ENCODE measurements at places on chromosomes 2 and 18. TPM values are rescaled to one million over a fixed set of nuclear protein-coding genes. Genes with fewer than 3 reads are reported as not detected.
A peak's percentile ranks its signal among the peaks of the same experiment; 100 is the strongest.

DNA sequence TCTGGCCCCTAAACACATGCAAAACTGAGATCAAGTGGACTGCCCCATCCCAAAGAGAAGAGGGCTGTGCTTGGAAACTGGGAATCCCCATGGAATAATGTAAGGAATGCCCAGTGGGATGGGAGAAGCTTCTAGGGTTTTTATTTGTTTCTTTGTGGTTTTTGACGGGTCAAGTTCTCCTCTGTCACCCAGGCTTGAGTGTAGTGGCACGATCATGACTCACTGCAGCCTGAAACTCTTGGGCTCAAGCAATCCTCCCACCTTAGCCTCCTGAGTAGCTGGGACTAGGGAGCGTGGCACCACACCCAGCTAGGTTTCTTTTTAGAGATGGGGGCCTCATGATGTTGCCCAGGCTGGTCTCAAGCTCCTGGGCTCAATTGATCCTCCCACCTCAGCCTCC is 101.7 kb upstream of the ZSWIM2 start:
- DNase-seq, result peak; percentile 40

DNA sequence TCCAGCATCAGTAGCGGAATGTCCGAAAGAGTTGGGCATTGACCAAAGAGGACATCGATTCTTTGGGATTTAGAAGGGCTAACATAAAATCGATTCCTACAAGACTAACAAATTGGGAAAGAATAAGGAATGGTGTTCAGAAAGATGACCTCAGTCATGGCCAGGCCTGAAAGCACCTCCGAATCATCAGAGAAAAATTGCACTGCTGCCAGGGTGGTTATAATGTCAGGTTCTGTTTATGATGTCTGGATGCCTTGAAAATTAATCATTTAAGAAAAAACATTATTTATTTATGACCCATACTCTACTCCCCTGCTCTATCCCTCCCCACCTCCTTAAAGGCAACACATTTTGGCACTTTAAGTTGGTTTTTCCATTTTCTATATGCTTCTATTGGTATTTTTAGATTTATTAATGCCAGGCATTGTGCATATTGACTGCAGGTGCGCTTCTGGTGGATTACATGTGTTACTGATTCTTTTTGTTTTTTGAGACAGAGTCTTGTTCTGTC is 104.7 kb downstream of the MYCN start:
- DNase-seq, result no peak

DNAH7 gene
- total RNA-seq, result 0.16 TPM

STPG4 gene
- not detected for total RNA-seq

GRCh38 chr2:23241611-23242245 is 143.3 kb upstream of the KLHL29 start:
- no peak for DNase-seq

DNA sequence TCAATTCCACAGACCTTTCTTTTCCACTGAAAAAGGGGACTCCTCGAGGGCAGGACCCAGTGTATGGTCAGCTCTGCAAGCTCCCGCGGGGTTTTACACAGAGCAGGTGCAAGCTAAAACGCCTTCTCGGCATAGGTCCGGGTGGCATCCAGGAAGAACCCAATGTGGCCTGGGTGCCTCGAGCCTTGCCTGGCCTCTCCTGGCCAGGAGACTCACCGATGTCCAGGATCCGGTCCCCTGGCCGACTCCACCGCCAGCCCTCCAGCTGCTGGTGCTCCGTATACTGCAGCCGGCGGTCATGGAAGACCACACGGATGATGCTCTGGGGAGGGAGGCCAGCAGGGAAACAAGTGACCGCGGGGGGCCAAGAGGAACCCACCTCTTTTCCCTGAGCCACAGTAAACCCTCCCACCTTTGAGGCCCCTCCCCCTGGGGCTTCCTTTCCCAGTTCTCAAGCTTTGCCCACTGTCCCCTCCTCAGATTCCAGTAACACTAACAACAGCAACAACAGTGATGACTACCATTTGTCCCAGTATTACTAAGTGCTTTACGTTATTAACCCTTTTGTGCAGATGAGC is 36.1 kb downstream of the TFCP2L1 start:
- no peak for DNase-seq

DNA sequence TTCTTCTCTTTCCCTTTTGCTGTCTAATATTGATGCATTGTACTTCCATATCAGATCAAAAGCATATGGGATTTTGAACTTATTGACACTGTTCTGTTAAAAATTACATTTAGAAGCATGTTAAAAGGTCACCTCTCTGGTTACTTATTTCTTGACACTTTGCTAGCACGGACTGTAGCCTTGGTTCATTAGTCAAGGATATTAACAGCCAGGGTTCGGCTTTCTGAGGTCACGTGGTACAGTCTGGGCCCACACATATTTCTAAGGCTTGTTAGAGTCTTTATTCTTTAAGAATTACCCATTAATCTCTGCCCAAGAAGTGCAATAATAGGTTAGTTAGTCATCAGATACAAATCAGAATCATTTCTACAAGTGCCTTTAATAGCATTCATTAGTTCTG is 1035.8 kb upstream of the FANCL start:
- no peak for DNase-seq

SYT4 gene
- 7.1 TPM for total RNA-seq

GRCh38 chr2:69151931-69152330 is 139.0 kb downstream of the ANTXR1 start:
- no peak for DNase-seq

GRCh38 chr2:64128943-64129391 is 15.3 kb downstream of the PELI1 start:
- DNase-seq, result no peak

- DNase-seq, result no peak
Observed at GRCh38 chr18:2994603-2995432, 18.1 kb downstream of the LPIN2 start.

DNA sequence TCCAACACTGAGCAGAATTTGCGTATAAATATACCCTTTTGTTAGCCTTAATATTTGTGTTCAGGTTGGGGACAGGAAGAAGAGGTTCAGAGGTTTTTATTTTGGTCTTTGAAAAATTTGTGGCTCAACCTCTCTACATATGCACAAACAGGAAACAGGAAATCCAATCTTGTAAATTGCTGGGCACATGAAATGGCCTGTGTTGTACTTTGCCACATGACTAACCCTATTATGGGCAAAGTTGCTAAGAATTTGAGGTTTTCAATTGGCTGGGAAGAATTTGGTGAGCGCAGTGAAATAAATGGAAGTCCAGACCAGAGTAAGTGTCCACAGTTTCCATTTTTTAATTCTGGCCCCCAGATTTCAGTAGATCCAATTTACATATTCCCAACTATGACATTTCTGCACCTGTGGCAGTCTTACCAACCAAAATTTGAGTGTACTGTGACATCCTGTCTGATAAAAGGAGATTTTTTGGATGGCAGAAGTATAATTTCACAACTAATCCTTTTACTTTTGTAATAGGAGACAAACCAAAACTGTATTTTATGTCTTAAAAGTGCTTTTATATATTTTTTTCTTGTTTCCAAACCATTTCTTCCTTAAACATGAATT is 63.6 kb downstream of the COX7A2L start:
- no peak for DNase-seq

KLHL41 gene
- 44.0 TPM for total RNA-seq

DNA sequence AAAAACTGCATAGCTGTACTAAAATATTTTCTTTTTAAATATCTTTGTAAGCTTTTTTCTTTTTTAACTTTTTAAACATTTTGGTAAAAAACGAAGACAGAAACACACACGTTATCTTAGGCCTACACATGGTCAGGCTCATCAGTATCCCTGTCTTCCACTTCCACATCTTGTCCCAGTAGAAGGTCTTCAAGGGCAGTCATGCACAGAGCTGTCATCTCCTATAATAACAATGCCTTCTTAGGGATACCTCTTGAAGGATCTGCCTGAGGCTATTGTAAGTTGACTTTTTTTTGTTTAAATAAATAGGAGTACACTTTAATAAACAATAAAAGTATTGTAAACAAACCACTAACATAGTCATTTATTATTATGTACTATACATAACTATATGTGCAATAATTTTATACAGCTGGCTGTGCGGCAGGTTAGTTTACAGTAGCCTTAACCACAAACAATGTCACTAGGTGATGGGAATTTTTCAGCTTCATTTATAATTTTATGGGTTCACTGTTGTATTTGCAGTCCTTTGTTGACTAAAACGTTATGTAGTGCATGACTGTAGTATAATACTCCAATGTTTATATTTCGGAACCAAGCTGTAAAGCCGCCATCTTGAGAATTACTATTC is 124.4 kb downstream of the MAP4K4 start:
- DNase-seq, result no peak

GRCh38 chr2:54635554-54636152 is 87.8 kb upstream of the EML6 start:
- DNase-seq, result no peak

GRCh38 chr2:58137856-58138255 is 91.2 kb downstream of the VRK2 start:
- DNase-seq, result no peak

- no peak for DNase-seq
Observed at GRCh38 chr2:17160594-17160993, 357.6 kb downstream of the RAD51AP2 start.

ATP6V1B1 gene
- total RNA-seq, result not detected

- DNase-seq, result no peak
Observed at GRCh38 chr2:216820709-216821108, 39.2 kb downstream of the TNP1 start.

GRCh38 chr18:23259701-23260681 is 124.7 kb downstream of the CABLES1 start:
- peak; percentile 84 for DNase-seq

- DNase-seq, result no peak
Observed at GRCh38 chr18:78625847-78626246, 353.8 kb upstream of the SALL3 start.

- DNase-seq, result no peak
Observed at GRCh38 chr2:195471163-195471562, 185.9 kb upstream of the SLC39A10 start.

GRCh38 chr18:49561289-49562193 is at the start of gene LIPG:
Gene LIPG, plus strand, starts transcription at chr18:49562057. Its CDS starts 252 bp downstream, at chr18:49562309.
- no peak for DNase-seq

DNA sequence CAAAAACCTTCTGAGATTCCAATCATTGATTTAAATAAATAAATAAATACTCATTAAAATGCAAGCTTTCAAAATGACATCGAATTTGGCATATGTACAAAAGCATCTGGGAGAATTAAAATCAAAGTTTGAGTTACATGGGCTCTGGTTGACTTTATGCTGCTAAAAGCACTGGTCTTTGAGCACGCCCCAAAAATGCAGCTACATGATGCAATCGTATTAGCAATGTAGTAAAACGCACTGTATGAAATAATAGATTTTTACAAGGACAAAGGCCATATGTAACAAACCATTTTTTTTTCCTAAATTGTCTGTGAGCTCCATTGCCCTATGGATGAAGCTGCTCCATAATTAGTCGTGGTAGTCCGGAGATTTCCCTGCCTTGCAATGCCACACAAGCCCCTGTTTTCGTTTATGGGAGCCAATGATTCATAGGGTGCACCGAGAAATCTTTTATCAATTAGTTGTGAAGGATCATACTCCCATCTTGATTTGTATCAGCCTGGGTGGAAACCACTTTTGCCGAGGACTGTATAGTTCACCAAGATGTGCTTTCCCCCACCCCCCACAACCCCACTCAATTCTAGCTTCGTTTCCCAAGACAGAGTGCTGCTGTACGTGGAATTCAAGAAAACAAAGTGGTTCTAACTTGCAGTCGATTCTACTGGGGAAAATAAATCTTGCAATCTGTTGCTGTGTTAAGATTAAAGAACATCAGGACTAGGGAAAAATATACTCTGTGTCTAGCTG is 268.4 kb downstream of the IRS1 start:
- no peak for DNase-seq

DNA sequence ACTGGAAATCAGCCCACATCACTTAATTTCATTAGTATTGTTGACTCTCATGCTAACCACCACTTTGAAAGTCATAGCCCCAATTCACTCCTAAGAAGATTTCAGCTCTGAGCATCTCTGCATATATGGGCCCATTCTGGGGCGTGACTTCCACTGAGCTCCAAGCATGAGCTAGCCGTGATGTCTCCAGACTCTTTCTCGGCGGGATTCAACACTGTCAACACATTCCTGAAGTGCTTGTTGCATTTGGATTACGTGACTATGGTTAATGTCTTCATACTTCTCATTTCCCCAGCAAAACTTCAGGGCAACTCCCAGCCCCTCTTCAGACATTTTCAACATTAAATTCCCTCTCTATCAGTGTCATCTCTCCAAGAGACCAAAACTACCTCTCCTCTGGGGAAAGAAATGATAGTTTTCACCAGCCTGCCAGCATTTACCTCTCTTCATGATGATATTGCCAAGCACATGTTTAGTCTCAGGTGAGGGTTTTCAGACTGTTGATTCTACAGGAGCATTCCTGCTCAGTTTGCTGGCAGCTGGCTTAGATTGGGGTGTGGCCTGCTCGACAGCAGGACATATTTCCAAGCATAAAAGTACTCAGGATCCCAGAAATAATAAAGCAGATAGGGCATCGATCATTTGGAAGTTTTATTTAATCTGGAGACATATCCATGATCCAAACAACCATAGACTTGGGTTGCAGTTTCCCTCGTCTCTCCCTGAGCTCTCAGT is 81.7 kb downstream of the FEZ2 start:
- no peak for DNase-seq

PFN4 gene
- not detected for total RNA-seq

GRCh38 chr2:25323042-25323514 is 18.6 kb downstream of the DNMT3A start:
- DNase-seq, result no peak

- no peak for DNase-seq
Observed at GRCh38 chr2:25939257-25939668, 43.0 kb downstream of the KIF3C start.

TMEM198 gene
- 4.3 TPM for total RNA-seq

GRCh38 chr18:58103339-58103985 is 59.4 kb downstream of the NEDD4L start:
- no peak for DNase-seq

CXCR1 gene
- total RNA-seq, result 0.51 TPM

FKBP7 gene
- 10.8 TPM for total RNA-seq

DSEL gene
- total RNA-seq, result 4.7 TPM

DNA sequence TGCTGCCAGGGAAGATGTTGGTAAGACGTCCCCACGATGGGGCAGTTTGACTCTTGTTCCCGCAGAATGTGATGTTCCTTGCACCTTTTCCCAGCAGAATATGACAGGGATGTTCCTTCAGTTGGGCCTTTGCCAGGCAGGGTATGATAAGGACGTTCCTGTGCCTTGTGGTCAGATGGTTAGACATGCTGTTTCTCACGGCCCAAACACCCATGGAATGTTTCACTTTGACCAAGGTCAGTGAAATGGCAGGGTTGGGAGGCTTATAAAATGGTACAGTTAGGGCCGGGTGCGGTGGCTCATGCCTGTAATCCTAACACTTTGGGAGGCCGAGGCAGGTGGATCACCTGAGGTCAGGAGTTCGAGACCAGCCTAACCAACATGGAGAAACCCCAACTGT is 40.3 kb upstream of the YPEL5 start:
- DNase-seq, result no peak

ALK gene
- 0.26 TPM for total RNA-seq

Data from right atrium auricular region (tissue), 2 donors.